HCT116 (cell line): ENCODE measurements at places on chromosomes 12 and 14. TPM values are rescaled to one million over a fixed set of nuclear protein-coding genes. Genes with fewer than 3 reads are reported as not detected.

DNA sequence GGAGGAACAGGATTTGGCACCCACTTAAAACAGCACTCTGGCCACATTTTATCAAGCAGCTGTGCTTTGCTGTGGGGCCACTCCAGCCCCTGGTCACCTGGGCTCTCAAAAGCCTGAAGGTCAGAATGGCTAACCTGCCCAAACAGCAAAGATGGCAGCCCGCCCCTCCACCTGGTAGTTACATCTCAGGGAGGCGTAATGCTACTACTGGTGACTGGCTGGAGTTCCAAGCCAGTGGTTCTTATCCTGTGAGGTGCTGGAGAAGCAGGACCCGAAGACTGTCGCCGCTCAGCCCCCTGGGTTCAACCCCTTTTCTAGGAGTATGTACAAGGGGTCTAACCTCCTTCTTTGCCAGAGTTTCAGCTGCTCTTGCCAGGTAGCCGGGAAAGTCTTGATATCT lies 467.4 kb upstream of the FOXG1 start:
- no peaks in the 10 kb centered on the region for H3K36me3 ChIP-seq
- no peak overlapping the region for H3K4me3 ChIP-seq
- no peaks in the 10 kb centered on the region for H3K27me3 ChIP-seq
- no peaks in the 10 kb centered on the region for H3K4me1 ChIP-seq

KCNC2 gene
- total RNA-seq, result not detected

GRCh38 chr12:123131879-123132402 lies 18.9 kb downstream of the PITPNM2 start:
- H3K27me3 ChIP-seq, result no peaks in the 10 kb centered on the region
- no peak overlapping the region for H3K4me3 ChIP-seq
- H3K27ac ChIP-seq, result no peak overlapping the region

GRCh38 chr14:61620130-61620946 lies 75.0 kb upstream of the HIF1A start:
- H3K36me3 ChIP-seq, result no peaks in the 10 kb centered on the region
- no peak overlapping the region for H3K4me3 ChIP-seq
- no peak for DNase-seq
- no peaks in the 10 kb centered on the region for H3K27me3 ChIP-seq
- H3K4me1 ChIP-seq, result peaks cover 4% of the 10 kb centered on the region; the same call in 1 of the 2 replicates

DNA sequence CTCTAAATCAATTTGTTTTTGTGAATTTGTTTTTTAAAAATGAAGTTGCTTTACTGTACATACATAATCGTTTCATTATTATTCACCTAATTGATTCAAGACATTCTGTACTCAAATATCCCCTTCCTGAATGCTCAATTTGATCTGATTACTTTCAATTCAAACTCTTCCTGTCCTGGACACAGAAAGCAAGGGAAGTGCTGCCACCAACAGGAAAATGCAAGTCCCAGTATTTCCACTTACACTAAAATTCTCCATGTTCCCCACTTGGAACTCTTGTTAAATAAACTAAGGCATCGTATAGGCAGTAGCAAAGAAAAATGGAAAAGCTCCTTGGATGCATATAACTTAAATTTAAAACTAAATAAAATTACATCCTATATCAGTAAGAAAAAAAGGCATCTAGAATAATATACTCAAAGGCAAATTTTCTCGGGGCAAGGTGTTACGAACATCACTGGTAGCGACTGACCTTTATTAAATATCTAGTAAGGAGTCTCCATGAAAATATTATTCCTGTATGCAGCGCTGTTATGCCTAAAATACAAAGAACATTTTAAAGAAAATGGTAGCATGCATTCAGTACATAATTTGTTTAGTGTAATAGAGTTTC lies 72.0 kb upstream of the DBX2 start:
- DNase-seq, result peak; percentile 39
- no peaks in the 10 kb centered on the region for H3K36me3 ChIP-seq
- no peaks in the 10 kb centered on the region for H3K27me3 ChIP-seq
- H3K4me3 ChIP-seq, result no peak overlapping the region
- no peaks in the 10 kb centered on the region for H3K4me1 ChIP-seq
- no peak overlapping the region for H3K27ac ChIP-seq

DNA sequence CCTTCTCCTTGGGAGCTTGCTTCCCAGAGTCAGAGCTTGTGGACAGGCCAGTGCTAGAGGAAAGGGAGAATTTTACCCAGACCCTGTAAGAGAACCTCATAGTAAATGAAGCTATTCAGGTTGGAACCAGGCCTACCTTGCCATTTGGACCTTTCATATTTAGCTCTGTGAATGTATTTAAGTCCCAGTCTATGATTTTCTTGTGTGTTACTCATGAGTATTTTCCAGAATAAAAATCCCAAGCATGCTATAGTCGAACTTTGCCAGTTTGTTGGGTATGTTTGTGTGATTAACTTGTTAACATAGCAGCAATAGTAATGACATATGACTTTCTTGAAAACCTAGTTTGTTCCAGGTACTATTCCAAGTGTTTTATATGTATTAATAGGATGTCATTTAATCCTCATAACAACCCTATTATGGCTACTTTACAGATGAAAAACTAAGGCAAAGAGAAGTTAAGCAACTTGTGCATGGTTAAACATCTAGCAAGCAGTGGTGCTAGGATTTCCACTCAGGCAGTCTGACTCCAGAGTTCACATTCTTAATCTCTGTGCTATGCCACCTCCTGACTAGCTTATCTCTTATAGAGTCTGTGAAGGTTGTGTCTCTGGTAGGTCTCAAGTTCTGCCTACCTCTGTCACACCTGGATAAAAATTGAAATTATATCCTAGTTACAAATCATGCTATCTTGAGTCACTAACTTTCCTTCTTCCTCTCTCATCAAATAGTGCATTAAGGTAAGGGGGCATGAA lies 47.9 kb upstream of the GARIN2 start:
- H3K36me3 ChIP-seq, result no peaks in the 10 kb centered on the region
- no peak overlapping the region for H3K4me3 ChIP-seq
- no peak for DNase-seq
- no peaks in the 10 kb centered on the region for H3K27me3 ChIP-seq
- no peak overlapping the region for H3K27ac ChIP-seq
- H3K4me1 ChIP-seq, result no peaks in the 10 kb centered on the region

RAB5B gene
- 44.5 TPM for total RNA-seq

DNA sequence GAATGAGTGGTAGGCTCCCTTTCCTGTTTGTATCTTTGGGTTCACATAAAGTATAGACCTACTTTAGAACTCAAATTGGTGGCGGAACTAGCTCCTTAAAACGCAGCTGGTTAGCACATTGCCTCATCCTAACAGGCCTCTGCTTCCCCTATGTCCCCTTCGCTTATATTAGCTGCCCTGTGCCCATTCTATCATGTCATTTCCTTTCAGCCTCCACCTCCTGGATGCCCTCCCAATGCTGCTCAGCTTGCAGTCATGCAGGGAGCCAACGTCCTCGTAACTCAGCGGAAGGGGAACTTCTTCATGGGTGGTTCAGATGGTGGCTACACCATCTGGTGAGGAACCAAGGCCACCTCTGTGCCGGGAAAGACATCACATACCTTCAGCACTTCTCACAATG lies 3.5 kb downstream of the DAZAP2 start:
- peaks cover 45% of the 10 kb centered on the region for H3K36me3 ChIP-seq
- peaks cover 21% of the 10 kb centered on the region for H3K4me1 ChIP-seq
- no peak for DNase-seq
- no peak overlapping the region for H3K4me3 ChIP-seq
- H3K27me3 ChIP-seq, result no peaks in the 10 kb centered on the region
- H3K27ac ChIP-seq, result no peak overlapping the region

KRT71 gene
- not detected for total RNA-seq

- H3K4me1 ChIP-seq, result peaks cover 18% of the 10 kb centered on the region; the same call in 1 of the 2 replicates
- H3K36me3 ChIP-seq, result no peaks in the 10 kb centered on the region
- no peak overlapping the region for H3K27ac ChIP-seq
- no peak overlapping the region for H3K4me3 ChIP-seq
- no peaks in the 10 kb centered on the region for H3K27me3 ChIP-seq
Measured at GRCh38 chr14:68113343-68113930, 293.9 kb downstream of the RAD51B start.

ALKBH1 gene
- 14.4 TPM for total RNA-seq

GRCh38 chr14:100066962-100067361 lies 1.7 kb downstream of the EVL start:
- no peaks in the 10 kb centered on the region for H3K27me3 ChIP-seq
- DNase-seq, result no peak
- H3K27ac ChIP-seq, result no peak overlapping the region
- no peak overlapping the region for H3K4me3 ChIP-seq
- no peaks in the 10 kb centered on the region for H3K36me3 ChIP-seq

DNA sequence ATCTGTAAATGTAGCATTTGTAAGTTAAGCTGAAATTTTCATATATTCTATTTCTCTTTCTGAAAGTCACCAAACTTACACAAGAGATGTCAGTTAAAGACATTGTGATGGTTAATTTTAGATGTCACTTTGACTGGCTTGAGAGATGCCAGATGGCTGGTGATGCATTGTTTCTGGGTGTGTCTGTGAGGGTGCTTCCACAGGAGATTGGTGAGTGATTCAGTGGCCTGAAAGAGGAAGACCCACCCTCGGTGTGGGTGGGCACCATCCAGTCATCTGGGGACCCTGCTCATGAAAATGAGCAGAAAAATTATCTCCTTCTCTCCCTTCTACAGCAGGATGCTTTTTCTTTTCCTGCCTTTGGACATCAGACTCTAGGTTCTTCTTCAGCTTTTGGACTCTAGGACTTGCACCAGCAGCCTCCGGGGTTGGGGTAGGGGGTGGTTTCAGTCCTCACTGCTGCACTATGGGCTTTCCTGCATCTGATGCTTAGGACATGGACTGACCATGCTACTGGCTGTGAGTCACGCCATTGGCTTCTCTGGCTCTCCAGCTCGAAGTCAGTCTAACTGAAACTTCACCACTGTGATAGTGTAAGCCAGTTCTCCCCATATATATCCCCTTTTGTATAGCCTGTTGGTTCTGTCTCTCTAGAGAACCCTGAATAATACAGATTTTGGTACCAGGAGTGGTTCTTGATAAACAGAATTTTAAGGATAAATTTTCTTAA lies 20.9 kb downstream of the PDE6H start:
- no peak overlapping the region for H3K27ac ChIP-seq
- H3K4me3 ChIP-seq, result no peak overlapping the region
- DNase-seq, result no peak
- H3K36me3 ChIP-seq, result no peaks in the 10 kb centered on the region
- no peaks in the 10 kb centered on the region for H3K4me1 ChIP-seq
- H3K27me3 ChIP-seq, result peaks cover 4% of the 10 kb centered on the region; the same call in 1 of the 2 replicates

- H3K4me1 ChIP-seq, result peaks cover 6% of the 10 kb centered on the region; the same call in 1 of the 2 replicates
- H3K36me3 ChIP-seq, result no peaks in the 10 kb centered on the region
- no peak overlapping the region for H3K4me3 ChIP-seq
- no peak overlapping the region for H3K27ac ChIP-seq
- no peak for DNase-seq
Measured at GRCh38 chr14:36579573-36580140, 2.8 kb downstream of the NKX2-8 start.

DNA sequence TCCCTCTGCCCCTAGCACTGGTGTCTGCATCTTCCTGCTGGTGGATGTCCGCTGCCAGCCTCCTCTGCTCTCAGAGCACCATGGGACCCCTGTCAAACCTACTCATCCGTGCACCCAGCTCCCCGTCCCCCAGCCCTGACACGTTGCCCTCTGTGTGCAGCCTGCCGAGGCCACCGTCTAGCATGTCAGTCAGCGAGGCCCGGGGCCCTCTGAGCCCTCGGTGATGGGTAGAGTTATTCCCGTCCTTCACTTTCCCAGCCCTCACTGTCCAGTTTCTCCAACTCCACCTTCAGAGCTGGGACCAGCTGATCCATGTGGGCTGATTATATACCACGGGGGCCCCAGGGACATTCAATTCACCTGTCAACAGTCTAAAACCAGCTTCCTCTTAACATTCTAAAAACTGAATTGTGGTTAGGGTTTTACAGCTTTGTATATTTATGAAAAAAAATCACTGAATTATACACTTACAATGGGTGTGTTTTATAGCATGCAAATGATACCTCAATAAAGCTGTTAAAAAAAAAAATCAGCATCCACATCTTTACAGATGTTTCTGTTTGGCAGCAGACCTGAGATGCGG lies 61.3 kb downstream of the CCDC88C start:
- H3K36me3 ChIP-seq, result no peaks in the 10 kb centered on the region
- no peak overlapping the region for H3K27ac ChIP-seq
- DNase-seq, result no peak

- no peak for DNase-seq
- no peaks in the 10 kb centered on the region for H3K36me3 ChIP-seq
- no peak overlapping the region for H3K27ac ChIP-seq
- H3K27me3 ChIP-seq, result no peaks in the 10 kb centered on the region
- H3K4me3 ChIP-seq, result no peak overlapping the region
Measured at GRCh38 chr12:56694161-56694560, 6.1 kb upstream of the PTGES3 start.
